ENCODE measurements at places on chromosomes 3 and 15. TPM values are rescaled to one million over a fixed set of nuclear protein-coding genes. Genes with fewer than 3 reads are reported as not detected.

Gene PTX3
- total RNA-seq, result not detected

DNA sequence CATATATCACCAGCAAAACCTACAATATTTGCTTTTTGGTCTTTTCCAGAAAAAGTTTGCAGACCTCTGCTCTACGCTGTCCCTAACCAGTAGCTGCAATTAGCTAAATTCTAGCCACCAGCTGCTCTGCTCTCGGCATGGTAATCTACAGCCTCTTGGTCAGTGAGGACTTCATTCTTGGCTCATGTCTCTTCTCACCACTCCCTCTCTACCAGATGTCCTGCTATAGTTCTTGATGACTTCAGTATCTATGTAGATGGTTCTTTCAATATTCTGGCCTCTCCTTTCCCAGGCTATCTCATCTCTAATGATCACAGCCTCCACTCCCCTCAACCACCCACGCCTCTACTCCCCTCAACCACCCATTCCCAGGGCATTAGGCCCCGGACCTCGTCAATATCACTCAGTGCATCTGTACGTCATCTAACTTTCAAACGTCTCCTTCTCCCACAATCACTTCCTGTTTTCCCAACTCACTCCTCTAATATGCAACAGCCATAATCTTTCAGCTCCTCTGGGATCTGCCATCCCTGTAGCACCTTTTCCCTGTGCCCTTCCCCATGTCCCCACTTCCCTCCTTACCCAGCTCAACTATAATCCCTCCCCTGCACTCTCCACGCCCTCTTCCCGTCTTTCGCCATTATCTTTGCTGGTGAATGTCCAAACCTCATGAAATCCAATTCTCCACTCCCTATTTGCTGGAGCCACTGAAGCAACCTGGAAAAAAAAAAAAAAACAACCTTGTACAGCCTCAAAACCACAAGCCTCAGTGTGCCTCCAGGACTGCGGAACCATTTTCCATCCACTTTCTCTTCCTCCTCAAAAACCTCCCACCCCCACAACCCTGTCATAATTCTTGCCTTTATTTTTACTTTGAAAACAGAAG, 429.4 kb upstream of the PROK2 start:
- H3K4me3 ChIP-seq, result no peak overlapping the region
- H3K4me1 ChIP-seq, result no peaks in the 10 kb centered on the region
- no peak overlapping the region for H3K27ac ChIP-seq
- peaks cover 2% of the 10 kb centered on the region for H3K27me3 ChIP-seq
- no peaks in the 10 kb centered on the region for H3K36me3 ChIP-seq

DNA sequence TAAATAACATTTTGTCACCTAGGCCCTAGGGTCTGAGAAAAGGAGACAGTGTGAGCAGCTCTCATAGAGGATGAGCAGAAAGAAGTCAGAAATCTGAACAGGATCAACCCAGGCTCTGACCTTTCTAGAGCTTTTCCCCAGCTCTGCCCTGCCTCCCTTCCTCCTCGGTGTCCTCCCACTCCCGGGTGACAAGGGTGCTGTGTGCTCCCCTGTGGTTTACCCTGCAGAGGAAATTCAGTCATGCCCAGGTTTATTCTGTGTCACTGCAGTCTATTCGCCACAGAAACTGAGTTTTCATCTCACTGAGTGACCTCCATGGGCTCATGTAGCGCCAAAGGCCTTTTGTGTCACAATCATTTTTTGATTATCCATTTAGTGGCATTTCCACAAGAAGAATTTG, 76.6 kb downstream of the IL12A start:
- DNase-seq, result no peak
- H3K27me3 ChIP-seq, result peaks cover 6% of the 10 kb centered on the region
- H3K27ac ChIP-seq, result no peak overlapping the region

- no peak overlapping the region for H3K4me3 ChIP-seq
- DNase-seq, result no peak
- peaks cover 3% of the 10 kb centered on the region for H3K4me1 ChIP-seq
- no peaks in the 10 kb centered on the region for H3K36me3 ChIP-seq
Measured at GRCh38 chr15:69893863-69894262, 203.9 kb downstream of the TLE3 start.

Gene CHAC1
- 8.9 TPM for total RNA-seq

Gene FETUB
- total RNA-seq, result not detected

Gene FANCD2OS
- not detected for total RNA-seq

Gene PLA2G4B
- 8.9 TPM for total RNA-seq

Gene RPLP1
- total RNA-seq, result 1,767 TPM

GRCh38 chr3:175107231-175107630, 248.1 kb downstream of the NAALADL2 start:
- no peak for DNase-seq
- no peak overlapping the region for H3K4me3 ChIP-seq
- no peak overlapping the region for H3K27ac ChIP-seq
- H3K4me1 ChIP-seq, result no peaks in the 10 kb centered on the region
- H3K36me3 ChIP-seq, result no peaks in the 10 kb centered on the region

DNA sequence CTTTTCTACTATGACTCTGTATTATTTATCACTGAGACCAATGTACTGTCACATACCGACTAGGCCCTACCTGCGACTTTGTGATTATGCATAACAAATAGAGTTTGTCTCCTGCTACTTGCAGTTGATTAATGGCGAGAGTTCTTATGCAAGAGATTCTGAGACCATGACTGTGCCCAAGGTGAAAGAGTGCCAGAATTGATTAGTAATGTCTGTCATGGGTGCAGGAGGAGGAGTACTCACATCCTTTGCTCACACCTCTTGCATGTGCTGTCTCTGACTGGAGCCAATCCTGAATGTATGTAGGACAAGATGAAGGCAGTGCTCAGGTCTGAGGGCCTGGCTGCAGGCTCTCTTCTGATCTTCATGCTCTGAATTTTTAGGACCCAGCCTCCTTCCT, 260.7 kb downstream of the THSD4 start:
- no peak overlapping the region for H3K4me3 ChIP-seq
- no peaks in the 10 kb centered on the region for H3K27me3 ChIP-seq
- DNase-seq, result no peak
- no peaks in the 10 kb centered on the region for H3K36me3 ChIP-seq
- no peak overlapping the region for H3K27ac ChIP-seq
- H3K4me1 ChIP-seq, result peaks cover 10% of the 10 kb centered on the region

DNA sequence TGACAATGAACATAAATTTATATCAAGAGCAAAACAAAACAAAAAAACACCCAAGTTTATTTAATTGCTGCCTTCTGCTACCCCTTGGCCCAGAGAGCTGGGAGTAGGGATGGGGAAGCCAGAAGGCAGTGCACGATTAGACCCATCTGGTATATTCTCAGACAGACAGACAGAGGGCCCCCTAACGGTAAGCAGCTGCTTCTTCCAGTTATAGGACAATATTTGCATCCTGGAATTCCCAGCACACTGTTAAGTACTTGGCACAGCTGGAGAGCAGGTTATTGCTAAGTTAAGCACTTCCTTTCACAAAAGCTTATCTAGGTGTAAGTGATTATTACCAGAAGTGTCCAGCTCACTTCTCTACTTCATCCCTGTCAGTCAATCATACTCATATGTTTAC, 39.3 kb downstream of the C2CD4B start:
- no peak for DNase-seq
- H3K27ac ChIP-seq, result no peak overlapping the region
- H3K27me3 ChIP-seq, result peaks cover 9% of the 10 kb centered on the region
- H3K36me3 ChIP-seq, result no peaks in the 10 kb centered on the region

DNA sequence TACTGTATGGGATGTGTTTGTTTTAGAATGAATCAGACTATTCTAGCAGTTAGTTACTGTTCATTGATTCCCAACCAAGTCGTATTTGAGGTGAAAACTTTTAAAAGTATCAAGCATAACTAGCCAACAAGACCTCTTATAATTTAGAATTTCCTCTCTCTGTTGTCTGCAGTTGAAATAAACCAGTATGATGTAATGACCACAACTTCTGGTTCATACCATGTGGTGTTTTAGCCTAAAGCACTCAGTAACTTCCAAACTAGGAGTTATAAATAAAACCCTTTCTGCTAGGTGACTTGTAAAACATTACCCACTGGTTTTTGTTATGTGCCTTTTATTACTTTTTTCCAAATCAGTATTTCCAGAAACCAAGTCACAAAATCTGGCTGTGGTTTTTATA, 19.8 kb upstream of the P2RY12 start:
- no peaks in the 10 kb centered on the region for H3K4me1 ChIP-seq
- no peak overlapping the region for H3K4me3 ChIP-seq
- no peak for DNase-seq

- H3K27ac ChIP-seq, result no peak overlapping the region
- no peaks in the 10 kb centered on the region for H3K36me3 ChIP-seq
- H3K4me1 ChIP-seq, result no peaks in the 10 kb centered on the region
- H3K4me3 ChIP-seq, result no peak overlapping the region
Measured at GRCh38 chr3:55910543-55910942, 423.4 kb upstream of the WNT5A start.

GRCh38 chr3:15477951-15478639, 43.4 kb downstream of the COLQ start:
- peaks cover 8% of the 10 kb centered on the region for H3K27me3 ChIP-seq
- no peaks in the 10 kb centered on the region for H3K4me1 ChIP-seq
- H3K27ac ChIP-seq, result peak overlapping the region; percentile 0
- DNase-seq, result no peak
- no peak overlapping the region for H3K4me3 ChIP-seq

Gene CCK
- not detected for total RNA-seq

DNA sequence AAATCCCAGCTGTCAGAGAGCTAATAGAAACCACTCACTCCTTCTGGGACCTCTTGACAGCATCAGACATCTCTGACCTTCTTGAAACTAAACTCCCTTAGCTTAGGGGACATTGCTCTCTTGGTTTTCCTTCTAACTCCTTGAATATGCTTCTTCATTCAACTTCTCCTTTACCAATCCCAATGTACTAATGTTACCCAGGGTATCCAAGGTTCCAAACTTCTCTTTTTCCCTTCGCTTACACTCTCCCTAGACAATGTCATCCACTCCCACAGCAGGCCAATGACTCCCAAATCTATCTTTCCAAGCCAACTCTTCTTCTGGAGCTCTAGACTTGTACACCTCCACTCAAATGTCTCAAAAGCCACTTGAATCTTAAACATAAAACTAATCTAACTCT, 14.6 kb downstream of the HEXA start:
- no peak for DNase-seq
- H3K4me1 ChIP-seq, result peaks cover 23% of the 10 kb centered on the region
- no peaks in the 10 kb centered on the region for H3K27me3 ChIP-seq
- no peak overlapping the region for H3K27ac ChIP-seq
- H3K36me3 ChIP-seq, result peaks cover 10% of the 10 kb centered on the region

GRCh38 chr3:15660055-15660935, 58.8 kb downstream of the BTD start:
- no peak for DNase-seq
- no peak overlapping the region for H3K27ac ChIP-seq
- peaks cover 8% of the 10 kb centered on the region for H3K27me3 ChIP-seq
- H3K4me3 ChIP-seq, result no peak overlapping the region
- H3K4me1 ChIP-seq, result peaks cover 14% of the 10 kb centered on the region

Gene TPM1
- 7.8 TPM for total RNA-seq

- H3K27ac ChIP-seq, result no peak overlapping the region
- peaks cover 10% of the 10 kb centered on the region for H3K27me3 ChIP-seq
- H3K4me1 ChIP-seq, result no peaks in the 10 kb centered on the region
- DNase-seq, result no peak
- H3K36me3 ChIP-seq, result no peaks in the 10 kb centered on the region
Measured at GRCh38 chr3:66823009-66823397, 175.1 kb upstream of the KBTBD8 start.

GRCh38 chr15:62985768-62986167, 56.8 kb upstream of the TPM1 start:
- peaks cover 13% of the 10 kb centered on the region for H3K27me3 ChIP-seq
- DNase-seq, result no peak
- no peaks in the 10 kb centered on the region for H3K4me1 ChIP-seq
- H3K4me3 ChIP-seq, result no peak overlapping the region
- H3K27ac ChIP-seq, result no peak overlapping the region

- no peaks in the 10 kb centered on the region for H3K36me3 ChIP-seq
- DNase-seq, result no peak
- no peaks in the 10 kb centered on the region for H3K4me1 ChIP-seq
- H3K27ac ChIP-seq, result no peak overlapping the region
- H3K27me3 ChIP-seq, result peaks cover 37% of the 10 kb centered on the region
Measured at GRCh38 chr3:184801241-184801785, 10.7 kb upstream of the VPS8 start.

DNA sequence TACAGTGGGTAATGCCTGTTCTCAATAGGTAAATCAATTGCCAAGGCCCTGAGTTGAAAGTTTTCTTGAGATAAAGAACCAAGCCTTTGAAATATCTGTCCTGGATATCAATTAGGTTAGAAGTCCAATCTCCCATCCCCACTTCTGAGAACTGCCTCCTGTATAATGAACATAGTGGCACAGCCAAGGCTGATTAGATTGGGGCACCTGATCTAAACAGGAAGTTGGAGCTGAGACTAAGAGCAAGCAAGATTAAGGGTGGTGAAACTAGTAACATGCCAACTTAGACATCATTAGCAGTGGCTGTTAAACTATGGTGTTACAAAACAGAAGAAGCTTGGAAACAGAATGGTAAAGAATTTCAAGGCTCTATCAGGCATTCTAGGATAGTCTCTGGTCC, 137.7 kb upstream of the TMEM108 start:
- no peaks in the 10 kb centered on the region for H3K27me3 ChIP-seq
- no peaks in the 10 kb centered on the region for H3K36me3 ChIP-seq
- no peak overlapping the region for H3K27ac ChIP-seq
- no peaks in the 10 kb centered on the region for H3K4me1 ChIP-seq
- no peak overlapping the region for H3K4me3 ChIP-seq

DNA sequence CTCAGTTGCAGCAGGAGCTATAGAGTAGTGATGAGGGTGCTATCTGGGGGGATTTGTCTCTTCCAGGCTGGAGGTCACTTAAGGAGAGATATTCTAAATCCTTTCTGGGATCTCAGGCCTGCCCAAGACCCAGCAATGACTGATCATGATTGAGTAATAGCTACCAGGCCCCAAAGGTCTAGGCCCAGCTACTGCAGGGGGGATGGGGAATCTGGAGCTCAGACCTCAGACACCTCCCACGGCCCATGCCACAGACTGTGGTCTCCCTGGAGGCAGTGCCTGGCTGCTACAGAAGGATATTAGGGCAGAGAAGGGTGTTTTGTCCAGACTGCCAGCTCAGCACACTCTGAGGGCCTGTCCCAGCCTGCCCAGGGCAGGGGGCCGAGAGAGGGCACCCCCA, 6.9 kb downstream of the SLC38A3 start:
- H3K36me3 ChIP-seq, result no peaks in the 10 kb centered on the region
- DNase-seq, result no peak
- peaks cover 5% of the 10 kb centered on the region for H3K4me1 ChIP-seq
- no peak overlapping the region for H3K4me3 ChIP-seq

- H3K27me3 ChIP-seq, result peaks cover 22% of the 10 kb centered on the region
- H3K4me1 ChIP-seq, result peaks cover 7% of the 10 kb centered on the region
- no peak overlapping the region for H3K27ac ChIP-seq
- no peak for DNase-seq
- no peaks in the 10 kb centered on the region for H3K36me3 ChIP-seq
Measured at GRCh38 chr3:193744822-193745684, 152.0 kb downstream of the OPA1 start.

DNA sequence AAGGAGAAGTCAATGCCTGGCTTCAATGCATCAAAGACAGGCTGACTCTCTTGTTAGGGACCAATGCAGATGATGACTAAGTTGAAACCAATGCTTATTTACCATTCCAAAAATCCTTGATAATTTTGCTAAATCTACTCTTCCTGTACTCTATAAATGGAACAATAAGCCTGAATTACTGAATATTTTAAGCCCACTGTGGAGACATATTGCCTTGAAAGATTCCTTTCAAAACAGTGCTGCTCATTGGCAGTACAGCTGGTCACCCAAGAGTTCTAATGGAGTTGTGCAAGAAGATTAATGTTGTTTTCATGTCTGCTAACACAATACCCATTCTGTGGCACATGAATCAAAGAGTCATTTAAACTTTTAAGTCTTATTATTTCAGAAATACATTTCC, 181.0 kb upstream of the CBLB start:
- no peak overlapping the region for H3K27ac ChIP-seq
- no peaks in the 10 kb centered on the region for H3K4me1 ChIP-seq
- no peaks in the 10 kb centered on the region for H3K27me3 ChIP-seq
- H3K36me3 ChIP-seq, result peaks cover 10% of the 10 kb centered on the region
- no peak for DNase-seq

Gene C3orf85
- not detected for total RNA-seq

Gene LRRC15
- total RNA-seq, result not detected
